ENCODE measurements at places on chromosomes 7 and 10. TPM values are rescaled to one million over a fixed set of nuclear protein-coding genes. Genes with fewer than 3 reads are reported as not detected.
A peak's percentile ranks its signal among the peaks of the same experiment; 100 is the strongest.

Gene HOXA4
- not detected for total RNA-seq

DNA sequence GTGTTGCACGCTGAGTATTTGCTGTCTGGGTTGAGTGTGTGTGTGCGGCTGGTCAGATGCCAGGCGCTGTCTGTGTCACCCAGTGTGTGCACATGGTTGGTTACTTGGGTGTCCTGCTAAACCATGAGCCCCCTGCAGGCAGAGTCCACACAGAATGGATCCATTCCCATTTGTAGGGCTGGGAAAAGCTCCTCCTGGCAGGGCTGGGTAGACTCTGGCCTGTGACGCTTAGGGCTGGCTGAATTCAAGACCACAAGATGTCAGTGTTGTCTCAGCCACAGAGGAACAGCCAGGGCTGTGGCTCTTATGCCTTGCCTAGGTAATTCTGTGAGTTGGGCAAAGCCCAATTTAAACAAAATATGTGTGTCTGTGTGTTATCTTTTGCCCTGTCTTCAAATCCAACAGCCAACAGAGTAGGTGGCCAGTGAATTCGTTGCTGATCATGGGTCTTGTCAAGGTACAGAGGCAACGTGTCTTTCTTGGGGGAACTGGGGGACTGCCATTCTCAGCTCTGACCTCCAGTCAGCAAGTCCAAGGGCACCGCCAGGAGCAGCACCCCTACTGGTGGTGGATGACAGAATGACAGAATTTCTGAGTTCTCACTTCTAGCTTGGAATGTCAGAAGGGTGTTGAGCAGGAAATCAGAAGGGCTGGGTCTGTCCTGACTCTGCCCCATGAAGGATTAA lies 285.1 kb downstream of the CCSER2 start:
- no peaks in the 10 kb centered on the region for H3K36me3 ChIP-seq
- no peak overlapping the region for H3K4me3 ChIP-seq
- no peak overlapping the region for H3K27ac ChIP-seq
- H3K4me1 ChIP-seq = no peaks in the 10 kb centered on the region
- DNase-seq = peak; percentile 2

GRCh38 chr7:12741951-12742575 lies 54.6 kb downstream of the ARL4A start:
- no peak overlapping the region for H3K4me3 ChIP-seq
- H3K4me1 ChIP-seq = peaks cover 4% of the 10 kb centered on the region
- no peaks in the 10 kb centered on the region for H3K36me3 ChIP-seq
- H3K27ac ChIP-seq = no peak overlapping the region
- peak; percentile 43 for DNase-seq

DNA sequence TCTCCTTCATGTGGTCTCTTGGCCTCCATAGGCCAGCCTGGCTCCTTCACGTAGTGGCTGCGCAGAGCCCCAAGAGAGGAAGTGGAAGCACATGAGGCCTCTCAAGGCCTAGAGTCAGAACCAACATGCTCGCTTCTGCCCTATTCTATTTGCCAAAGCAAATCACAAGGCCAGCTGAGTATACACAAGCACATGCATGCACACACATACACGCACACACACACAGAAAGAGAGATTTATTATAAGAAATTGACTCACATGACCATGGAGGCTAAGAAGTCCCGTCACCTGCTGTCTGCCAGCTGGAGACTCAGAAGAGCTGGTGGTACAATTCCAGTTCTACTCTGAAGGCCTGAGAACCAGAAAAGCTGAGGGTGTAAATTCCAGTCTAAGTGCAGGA lies 64.3 kb upstream of the NRP1 start:
- H3K4me1 ChIP-seq = no peaks in the 10 kb centered on the region
- H3K27ac ChIP-seq = no peak overlapping the region
- no peak overlapping the region for H3K4me3 ChIP-seq

DNA sequence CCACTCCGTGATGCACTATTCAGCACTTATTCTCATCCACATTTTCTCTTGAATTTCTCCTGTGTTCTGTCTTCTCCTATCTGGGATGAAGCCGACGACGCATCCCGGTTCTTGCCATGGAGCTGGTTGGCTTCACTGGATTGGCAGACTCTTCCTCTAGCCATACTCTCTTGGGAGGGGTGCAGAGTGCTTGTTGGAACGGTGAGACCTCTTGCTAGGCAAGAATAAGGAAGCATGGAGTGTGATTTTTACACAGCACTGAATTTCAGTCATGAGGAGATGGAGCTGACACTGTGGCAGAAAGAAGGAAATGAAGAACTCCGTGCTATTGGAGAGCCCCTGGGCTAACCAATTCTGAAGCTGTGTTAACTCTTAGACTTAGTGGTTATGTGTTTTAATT lies 28.2 kb upstream of the ZNF32 start:
- H3K4me1 ChIP-seq = no peaks in the 10 kb centered on the region
- no peak overlapping the region for H3K27ac ChIP-seq
- DNase-seq = no peak

DNA sequence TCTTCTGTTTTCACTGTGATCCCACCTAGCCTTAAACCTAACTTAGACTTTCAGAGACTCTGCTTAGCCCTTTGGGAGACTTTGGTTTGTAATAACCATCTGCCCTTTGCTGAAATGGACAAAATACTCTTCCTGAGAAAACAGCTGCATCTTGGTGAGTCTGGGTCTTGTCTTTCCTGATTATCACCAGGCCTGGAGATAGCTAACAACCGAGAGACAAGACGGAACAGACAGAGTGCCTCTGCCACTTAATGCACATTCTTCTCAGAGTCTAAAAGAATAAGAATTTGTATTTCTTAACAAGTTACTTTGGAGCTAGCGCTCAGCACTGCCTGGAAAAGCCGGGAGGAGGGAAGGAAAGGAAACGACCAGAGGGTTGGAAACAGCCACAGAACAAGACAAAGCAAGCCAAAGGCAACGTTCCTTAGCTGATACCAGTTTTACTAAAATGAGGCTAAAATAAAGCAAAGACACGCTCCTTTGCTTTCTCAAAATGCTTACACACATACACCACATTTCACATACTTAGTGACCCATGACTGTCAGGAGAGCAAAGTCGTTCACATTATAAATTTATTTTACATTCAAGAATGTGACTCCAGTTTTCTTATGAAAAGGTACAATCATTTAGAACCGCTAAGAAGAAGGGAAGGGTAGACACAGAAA lies 70.3 kb upstream of the DGKI start:
- peaks cover 23% of the 10 kb centered on the region for H3K36me3 ChIP-seq
- no peaks in the 10 kb centered on the region for H3K27me3 ChIP-seq
- no peak overlapping the region for H3K27ac ChIP-seq
- DNase-seq = no peak
- no peak overlapping the region for H3K4me3 ChIP-seq

- peaks cover 5% of the 10 kb centered on the region for H3K4me1 ChIP-seq
- no peak for DNase-seq
- H3K4me3 ChIP-seq = no peak overlapping the region
- H3K27ac ChIP-seq = no peak overlapping the region
- no peaks in the 10 kb centered on the region for H3K27me3 ChIP-seq
These were observed 12.6 kb upstream of the LAMB4 start for GRCh38 chr7:108142675-108143259.

- H3K4me1 ChIP-seq = no peaks in the 10 kb centered on the region
- no peaks in the 10 kb centered on the region for H3K27me3 ChIP-seq
- H3K4me3 ChIP-seq = no peak overlapping the region
- no peak overlapping the region for H3K27ac ChIP-seq
These were observed 76.5 kb downstream of the PPP1R17 start for GRCh38 chr7:31763548-31763947.

GRCh38 chr10:11721806-11722205 lies 20.4 kb upstream of the ECHDC3 start:
- peaks cover 4% of the 10 kb centered on the region for H3K27me3 ChIP-seq
- H3K27ac ChIP-seq = no peak overlapping the region
- no peak overlapping the region for H3K4me3 ChIP-seq
- DNase-seq = no peak
- no peaks in the 10 kb centered on the region for H3K4me1 ChIP-seq
